ENCODE measurements at places on chromosomes 13 and 19. TPM values are rescaled to one million over a fixed set of nuclear protein-coding genes. Genes with fewer than 3 reads are reported as not detected.

The ZNF223 gene
- 1.7 TPM for total RNA-seq

The RGCC gene
- total RNA-seq, result 0.58 TPM

The MEIS3 gene
- total RNA-seq, result 8.0 TPM

The ZNF121 gene
- 56.3 TPM for total RNA-seq

The LRP3 gene
- total RNA-seq, result 2.6 TPM

The IGFL4 gene
- total RNA-seq, result not detected

The PIK3R2 gene
- total RNA-seq, result 24.1 TPM

The C19orf67 gene
- not detected for total RNA-seq

All from A375 (cell line).